ENCODE measurements at places on chromosomes 3 and 15. TPM values are rescaled to one million over a fixed set of nuclear protein-coding genes. Genes with fewer than 3 reads are reported as not detected.

- no peaks in the 10 kb centered on the region for H3K27me3 ChIP-seq
- no peaks in the 10 kb centered on the region for H3K36me3 ChIP-seq
- no peaks in the 10 kb centered on the region for H3K4me1 ChIP-seq
- no peak overlapping the region for H3K4me3 ChIP-seq
These were observed 252.1 kb upstream of the KCNMB2 start for GRCh38 chr3:178284181-178284580.

ACAN gene
- total RNA-seq: 12.7 TPM

- H3K27me3 ChIP-seq: no peaks in the 10 kb centered on the region
- no peak for DNase-seq
- H3K4me3 ChIP-seq: no peak overlapping the region
- H3K36me3 ChIP-seq: no peaks in the 10 kb centered on the region
- no peak overlapping the region for H3K27ac ChIP-seq
These were observed 169.1 kb downstream of the CDIN1 start for GRCh38 chr15:36748366-36749115.

SPINK8 gene
- not detected for total RNA-seq

GRCh38 chr15:84981711-84982300 lies at the start of gene PDE8A:
PDE8A (plus strand) TSS chr15:84981856; CDS start chr15:84982163, 307 bp downstream.
- peaks cover 13% of the 10 kb centered on the region for H3K4me1 ChIP-seq
- H3K4me3 ChIP-seq: peak within 1 kb of the TSS; percentile 95

DNA sequence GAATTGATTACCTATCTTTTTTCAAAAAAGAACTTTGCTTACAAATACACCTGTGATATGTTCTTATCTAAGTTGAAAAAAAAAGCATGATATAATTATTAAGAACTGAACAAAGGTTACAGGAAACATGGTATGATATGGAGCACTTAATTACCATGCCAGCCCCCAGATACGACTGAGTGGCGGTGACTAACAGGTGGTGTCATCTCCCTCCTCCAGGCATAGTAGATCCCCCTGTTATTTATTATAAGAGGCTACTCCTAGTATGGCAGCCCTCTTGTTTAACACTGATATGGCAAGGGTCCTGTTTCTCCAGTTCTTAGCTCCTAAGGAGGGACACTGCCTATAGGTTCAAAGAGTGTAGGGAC lies 31.0 kb upstream of the TM4SF4 start:
- DNase-seq: no peak
- no peaks in the 10 kb centered on the region for H3K36me3 ChIP-seq
- H3K27me3 ChIP-seq: no peaks in the 10 kb centered on the region
- H3K4me3 ChIP-seq: no peak overlapping the region
- peak overlapping the region; percentile 84 for H3K27ac ChIP-seq

DNA sequence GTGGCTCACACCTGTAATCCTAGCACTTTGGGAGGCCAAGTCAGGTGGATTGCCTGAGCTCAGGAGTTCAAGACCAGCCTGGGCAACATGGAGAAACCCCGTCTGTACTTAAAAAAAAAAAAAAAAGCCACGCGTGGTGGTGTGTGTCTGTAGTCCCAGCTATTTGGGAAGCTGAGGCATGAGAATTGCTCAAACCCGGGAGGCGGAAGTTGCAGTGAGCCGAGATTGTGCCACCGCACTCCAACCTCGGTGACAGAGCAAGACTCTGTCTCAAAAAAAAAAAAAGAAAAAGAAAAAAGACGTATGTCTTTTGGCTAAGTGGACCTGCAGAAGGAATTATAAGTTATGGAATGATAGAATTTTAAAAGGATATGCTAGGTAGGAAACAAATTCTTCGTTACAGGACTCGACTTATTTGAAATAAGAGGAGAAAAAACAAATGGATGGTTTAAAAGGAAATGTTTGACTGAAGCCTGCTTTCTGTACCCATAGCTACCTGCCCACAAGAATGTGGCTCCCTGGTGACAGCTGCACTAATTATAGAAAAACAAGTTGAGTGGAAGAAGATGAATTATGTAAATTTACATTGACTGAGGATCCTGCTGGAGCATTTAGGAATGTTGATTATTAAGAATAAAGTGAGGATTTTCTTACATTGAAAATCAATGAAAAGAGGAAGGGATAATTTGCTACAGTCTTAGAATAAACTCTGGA lies 36.0 kb upstream of the SKIL start:
- no peak overlapping the region for H3K4me3 ChIP-seq
- H3K27ac ChIP-seq: no peak overlapping the region
- H3K27me3 ChIP-seq: no peaks in the 10 kb centered on the region
- no peak for DNase-seq
- H3K4me1 ChIP-seq: peaks cover 7% of the 10 kb centered on the region

GRCh38 chr15:97960364-97961066 lies at the start of gene ARRDC4:
ARRDC4 (plus strand) TSS chr15:97960703; CDS start chr15:97960862, 159 bp downstream.
- no peaks in the 10 kb centered on the region for H3K27me3 ChIP-seq
- peaks cover 1% of the 10 kb centered on the region for H3K36me3 ChIP-seq
- peak; percentile 99 for DNase-seq
- peaks cover 29% of the 10 kb centered on the region for H3K4me1 ChIP-seq

DNA sequence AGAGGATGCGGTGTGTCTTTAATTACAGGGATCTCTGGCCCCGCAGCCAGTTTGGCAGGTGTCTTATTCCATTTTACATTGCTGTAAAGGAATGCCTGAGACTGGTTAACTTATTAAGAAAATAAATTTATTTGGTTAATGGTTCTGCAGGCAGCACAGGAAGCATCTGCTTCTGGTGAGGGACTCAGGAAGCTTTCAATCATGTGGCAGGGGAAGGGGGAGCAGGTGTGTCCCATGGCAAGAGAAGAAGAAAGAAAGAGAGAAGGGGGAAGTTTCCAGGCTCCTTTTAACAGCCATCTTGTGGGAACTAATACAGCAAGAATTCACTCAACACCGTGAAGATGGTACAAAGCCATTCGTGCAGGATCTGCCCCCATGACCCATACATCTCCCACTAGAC lies 128.0 kb upstream of the CRBN start:
- H3K4me3 ChIP-seq: no peak overlapping the region
- H3K36me3 ChIP-seq: no peaks in the 10 kb centered on the region
- peak; percentile 3 for DNase-seq
- H3K27me3 ChIP-seq: no peaks in the 10 kb centered on the region
- no peaks in the 10 kb centered on the region for H3K4me1 ChIP-seq
- H3K27ac ChIP-seq: no peak overlapping the region

GRCh38 chr3:59992578-59992977 lies 942.8 kb upstream of the CFAP20DC start:
- no peaks in the 10 kb centered on the region for H3K4me1 ChIP-seq
- H3K36me3 ChIP-seq: no peaks in the 10 kb centered on the region
- no peak for DNase-seq
- H3K27ac ChIP-seq: no peak overlapping the region

GRCh38 chr15:36557364-36557763 lies 22.1 kb upstream of the CDIN1 start:
- no peak overlapping the region for H3K4me3 ChIP-seq
- H3K4me1 ChIP-seq: no peaks in the 10 kb centered on the region
- H3K27me3 ChIP-seq: peaks cover 7% of the 10 kb centered on the region

SOX2 gene
- total RNA-seq: not detected

GRCh38 chr3:129827765-129828164 lies 65.7 kb downstream of the TMCC1 start:
- H3K27ac ChIP-seq: no peak overlapping the region
- peaks cover 27% of the 10 kb centered on the region for H3K4me1 ChIP-seq
- no peak for DNase-seq
- no peaks in the 10 kb centered on the region for H3K27me3 ChIP-seq

NOX5 gene
- 0.36 TPM for total RNA-seq

SCN5A gene
- under 0.01 TPM for total RNA-seq

DNA sequence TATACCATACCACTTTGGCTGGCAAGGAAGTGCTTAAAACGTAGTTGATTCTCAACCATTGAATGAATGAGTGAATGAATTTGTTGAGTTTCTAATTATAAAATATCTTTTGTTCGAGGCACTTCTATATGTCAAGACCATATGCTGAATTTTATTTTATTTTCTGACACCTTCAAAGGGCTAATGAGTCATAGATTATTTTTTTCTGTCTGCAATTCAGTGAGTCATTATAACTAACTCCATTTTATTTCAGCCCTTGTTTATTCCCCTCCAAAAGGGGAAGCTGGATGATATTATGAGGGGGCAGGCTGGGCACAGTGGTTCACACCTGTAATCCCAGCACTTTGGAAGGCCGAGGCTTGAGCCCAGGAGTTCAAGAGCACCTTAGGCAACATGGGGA lies 142.4 kb downstream of the P2RY1 start:
- no peaks in the 10 kb centered on the region for H3K36me3 ChIP-seq
- DNase-seq: no peak
- no peaks in the 10 kb centered on the region for H3K27me3 ChIP-seq
- H3K27ac ChIP-seq: no peak overlapping the region

DNA sequence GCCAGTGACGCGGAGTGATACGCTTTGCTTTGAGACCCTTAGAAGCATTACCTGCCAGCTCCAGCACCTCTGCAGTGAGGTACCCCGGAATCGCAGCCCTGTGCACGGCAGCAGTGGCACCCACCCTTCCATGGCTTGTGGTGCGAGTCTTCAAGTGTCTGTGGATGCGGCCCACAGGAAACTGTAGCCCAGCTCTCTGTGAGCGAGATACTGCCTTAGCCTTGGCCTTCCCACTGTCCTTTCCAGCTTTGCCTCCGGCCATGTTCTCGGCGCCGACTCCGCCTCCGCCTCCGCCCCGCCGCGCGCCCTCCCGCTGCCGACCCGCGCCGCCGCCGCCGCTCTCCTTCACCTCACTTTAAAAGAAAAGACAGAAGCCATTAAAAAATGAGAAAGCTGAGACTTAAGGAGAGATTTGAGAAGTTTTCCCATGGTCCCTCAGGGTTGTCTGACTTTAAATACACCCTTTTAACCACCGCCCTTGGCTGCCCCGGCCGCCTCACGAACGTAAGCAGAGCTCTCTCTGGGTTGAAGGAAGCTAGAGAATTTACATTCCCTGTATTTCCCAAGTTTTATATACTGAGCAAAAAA lies 78.5 kb upstream of the FAM174B start:
- H3K36me3 ChIP-seq: no peaks in the 10 kb centered on the region
- no peaks in the 10 kb centered on the region for H3K4me1 ChIP-seq
- H3K4me3 ChIP-seq: peak overlapping the region; percentile 73
- no peak overlapping the region for H3K27ac ChIP-seq
- H3K27me3 ChIP-seq: no peaks in the 10 kb centered on the region
- DNase-seq: peak; percentile 81

- DNase-seq: no peak
- no peaks in the 10 kb centered on the region for H3K27me3 ChIP-seq
- no peak overlapping the region for H3K27ac ChIP-seq
- no peaks in the 10 kb centered on the region for H3K36me3 ChIP-seq
These were observed 13.0 kb downstream of the IL16 start for GRCh38 chr15:81209635-81210034.

UCN2 gene
- total RNA-seq: 0.29 TPM

GPR156 gene
- total RNA-seq: 0.88 TPM

DNA sequence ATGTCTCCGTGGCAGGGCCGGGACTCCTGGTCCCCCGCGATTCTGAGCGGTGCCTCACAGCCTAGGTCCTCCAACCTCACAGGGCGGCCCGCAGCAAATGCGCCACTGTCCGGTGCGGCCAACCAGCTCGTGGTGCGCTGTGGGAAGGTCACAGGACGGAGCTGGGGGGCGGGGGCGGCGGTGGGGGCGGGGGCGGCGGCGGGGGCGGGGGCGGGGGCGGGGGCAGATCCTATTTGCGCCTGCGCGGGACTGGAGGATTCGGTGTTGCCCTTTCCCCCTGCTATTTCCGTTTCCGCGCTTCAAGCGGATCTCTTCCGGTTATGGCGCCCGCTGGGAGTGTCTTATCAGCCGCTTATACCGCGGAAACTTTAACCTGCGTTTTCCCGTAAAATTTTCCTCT lies 106.7 kb upstream of the SNRPN start:
- H3K4me3 ChIP-seq: peak overlapping the region; percentile 40
- H3K4me1 ChIP-seq: no peaks in the 10 kb centered on the region
- H3K27ac ChIP-seq: no peak overlapping the region
- H3K27me3 ChIP-seq: no peaks in the 10 kb centered on the region
- H3K36me3 ChIP-seq: no peaks in the 10 kb centered on the region

IGSF10 gene
- 2.7 TPM for total RNA-seq
